ENCODE measurements at places on chromosomes 1 and 21. TPM values are rescaled to one million over a fixed set of nuclear protein-coding genes. Genes with fewer than 3 reads are reported as not detected.

Gene AMIGO1
- 17.8 TPM for polyA plus RNA-seq

Gene NUDT4B
- 8.2 TPM for polyA plus RNA-seq

Gene RHD
- polyA plus RNA-seq: 0.11 TPM

Gene HLX
- not detected for polyA plus RNA-seq

Gene PROK1
- polyA plus RNA-seq: not detected

Gene LCE1B
- polyA plus RNA-seq: not detected

Gene TRIM67
- not detected for polyA plus RNA-seq

Gene LYPD8
- polyA plus RNA-seq: not detected

Gene GUCA2A
- polyA plus RNA-seq: not detected

Gene OR2L3
- polyA plus RNA-seq: not detected

Gene ALX3
- polyA plus RNA-seq: not detected

Gene CFHR1
- not detected for polyA plus RNA-seq

Gene OR2AK2
- not detected for polyA plus RNA-seq

Gene PCBP3
- polyA plus RNA-seq: 1.1 TPM

Gene INAVA
- polyA plus RNA-seq: not detected

Gene EFNA3
- polyA plus RNA-seq: 0.53 TPM

Gene RGS16
- polyA plus RNA-seq: not detected

Gene LAMB3
- not detected for polyA plus RNA-seq

Gene UBL4B
- not detected for polyA plus RNA-seq

Gene GBP5
- polyA plus RNA-seq: 51.9 TPM

Gene LPAR3
- 0.40 TPM for polyA plus RNA-seq

Gene SHE
- polyA plus RNA-seq: not detected

Gene ALG14
- polyA plus RNA-seq: 4.0 TPM

Gene TEDDM1
- not detected for polyA plus RNA-seq

Gene SEMA6C
- 0.81 TPM for polyA plus RNA-seq

All from naive thymus-derived CD8-positive, alpha-beta T cell (primary cell).